Breast epithelium (tissue), 4 donors: ENCODE measurements at places on chromosomes 16 and 17.
A peak's percentile ranks its signal among the peaks of the same experiment; 100 is the strongest.

- no peak for DNase-seq
- no peak overlapping the region for H3K4me3 ChIP-seq
- H3K36me3 ChIP-seq, result no peaks in the 10 kb centered on the region
- H3K27me3 ChIP-seq, result no peaks in the 10 kb centered on the region
These were observed 116.4 kb downstream of the NPIPB5 start for GRCh38 chr16:22627043-22627442.

DNA sequence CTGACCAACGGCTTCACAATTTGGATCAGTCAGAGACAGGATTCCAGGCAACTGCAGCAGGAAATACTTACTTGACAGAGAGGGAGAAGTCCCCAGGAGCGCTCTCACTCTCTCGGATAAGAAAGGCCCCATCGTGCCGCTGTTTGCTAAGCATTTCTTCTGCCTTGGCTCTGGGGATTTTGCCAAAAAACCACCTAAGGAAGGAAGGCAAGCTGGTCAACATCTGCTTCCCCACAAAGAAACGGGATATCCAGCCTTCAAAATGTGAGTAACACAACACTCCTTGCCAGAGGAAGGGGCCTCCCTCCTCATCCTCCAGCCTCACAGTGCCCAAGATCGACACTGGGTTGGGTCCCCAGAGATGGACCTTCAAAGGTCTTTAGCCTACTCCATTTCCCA lies 36.6 kb upstream of the SLC25A19 start:
- no peaks in the 10 kb centered on the region for H3K27me3 ChIP-seq
- no peak for DNase-seq
- H3K4me1 ChIP-seq, result no peaks in the 10 kb centered on the region
- peak overlapping the region; percentile 51 for H3K27ac ChIP-seq
- no peaks in the 10 kb centered on the region for H3K36me3 ChIP-seq

GRCh38 chr16:85656351-85657266 lies 32.1 kb downstream of the GINS2 start:
- no peak for DNase-seq
- H3K4me3 ChIP-seq, result no peak overlapping the region
- H3K27me3 ChIP-seq, result no peaks in the 10 kb centered on the region

GRCh38 chr16:76164970-76165558 lies 112.1 kb upstream of the CNTNAP4 start:
- no peak overlapping the region for H3K27ac ChIP-seq
- DNase-seq, result no peak
- H3K36me3 ChIP-seq, result no peaks in the 10 kb centered on the region
- H3K4me1 ChIP-seq, result no peaks in the 10 kb centered on the region
- no peaks in the 10 kb centered on the region for H3K27me3 ChIP-seq

DNA sequence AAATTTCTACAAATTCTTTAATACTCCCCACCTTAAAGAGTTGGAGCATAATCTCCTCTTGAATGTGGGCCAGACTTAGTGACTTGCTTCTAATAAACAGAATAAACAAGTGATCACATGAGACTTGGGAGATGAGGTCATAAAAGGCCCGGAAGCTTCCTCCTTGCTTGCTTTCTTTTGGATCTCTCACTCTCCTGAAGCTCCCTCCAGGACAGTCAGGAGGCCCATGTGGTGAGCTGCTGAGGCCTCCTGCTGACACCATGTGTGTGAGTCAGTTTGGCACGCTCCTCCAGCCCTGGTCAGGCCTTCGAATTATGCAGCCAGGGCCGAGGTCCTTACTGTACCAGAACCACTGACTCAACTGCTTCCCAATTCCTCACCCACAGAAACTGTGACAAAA lies 53.2 kb downstream of the NDEL1 start:
- no peak overlapping the region for H3K4me3 ChIP-seq
- H3K36me3 ChIP-seq, result no peaks in the 10 kb centered on the region
- no peak for DNase-seq

- no peak overlapping the region for H3K4me3 ChIP-seq
- H3K36me3 ChIP-seq, result no peaks in the 10 kb centered on the region
- DNase-seq, result no peak
- no peak overlapping the region for H3K27ac ChIP-seq
These were observed 34.0 kb upstream of the ADAMTS18 start for GRCh38 chr16:77468831-77469230.

GRCh38 chr16:66441586-66442375 lies 14.7 kb downstream of the BEAN1 start:
- no peaks in the 10 kb centered on the region for H3K36me3 ChIP-seq
- H3K27ac ChIP-seq, result no peak overlapping the region
- no peak overlapping the region for H3K4me3 ChIP-seq
- DNase-seq, result no peak

- H3K27ac ChIP-seq, result no peak overlapping the region
- DNase-seq, result no peak
- no peaks in the 10 kb centered on the region for H3K27me3 ChIP-seq
- no peak overlapping the region for H3K4me3 ChIP-seq
- H3K4me1 ChIP-seq, result no peaks in the 10 kb centered on the region
- no peaks in the 10 kb centered on the region for H3K36me3 ChIP-seq
These were observed 12.3 kb upstream of the TMEM170A start for GRCh38 chr16:75476817-75477216.

DNA sequence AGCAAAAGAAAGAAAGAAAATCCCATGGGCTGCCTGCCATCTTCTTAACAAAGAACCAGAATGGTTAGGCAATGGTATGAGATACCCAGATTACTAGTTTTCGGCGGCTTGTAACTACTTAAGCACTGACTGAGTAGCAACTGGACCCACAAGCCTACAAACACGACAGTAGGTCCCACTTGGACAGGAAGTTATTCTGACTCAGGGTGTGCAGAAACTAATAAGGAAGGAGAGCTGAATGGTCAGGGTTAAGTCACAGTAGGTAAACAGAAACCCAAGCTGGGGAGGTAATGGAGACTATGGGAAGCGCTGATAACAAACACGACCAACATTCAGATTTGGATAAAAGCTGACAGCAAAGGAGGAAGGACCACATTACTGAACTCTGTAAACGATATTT lies 10.4 kb upstream of the HLF start:
- H3K27me3 ChIP-seq, result no peaks in the 10 kb centered on the region
- H3K27ac ChIP-seq, result no peak overlapping the region
- no peak for DNase-seq

GRCh38 chr16:1066584-1067172 lies 5.9 kb upstream of the SSTR5 start:
- H3K4me3 ChIP-seq, result no peak overlapping the region
- no peak overlapping the region for H3K27ac ChIP-seq
- DNase-seq, result no peak
- H3K36me3 ChIP-seq, result no peaks in the 10 kb centered on the region
- no peaks in the 10 kb centered on the region for H3K4me1 ChIP-seq

- DNase-seq, result no peak
- peak within 1 kb of the TSS; percentile 70 for H3K27ac ChIP-seq
- H3K36me3 ChIP-seq, result no peaks in the 10 kb centered on the region
- H3K4me3 ChIP-seq, result peak within 1 kb of the TSS; percentile 63
- H3K4me1 ChIP-seq, result no peaks in the 10 kb centered on the region
- no peaks in the 10 kb centered on the region for H3K27me3 ChIP-seq
These were observed at the start of gene ACSM3 for GRCh38 chr16:20763461-20764232. Gene ACSM3 (plus strand): TSS chr16:20764014. CDS start chr16:20770035, 6,021 bp downstream.

GRCh38 chr17:2779545-2779944 lies 16.7 kb upstream of the RAP1GAP2 start:
- H3K4me3 ChIP-seq, result no peak overlapping the region
- H3K27ac ChIP-seq, result no peak overlapping the region

DNA sequence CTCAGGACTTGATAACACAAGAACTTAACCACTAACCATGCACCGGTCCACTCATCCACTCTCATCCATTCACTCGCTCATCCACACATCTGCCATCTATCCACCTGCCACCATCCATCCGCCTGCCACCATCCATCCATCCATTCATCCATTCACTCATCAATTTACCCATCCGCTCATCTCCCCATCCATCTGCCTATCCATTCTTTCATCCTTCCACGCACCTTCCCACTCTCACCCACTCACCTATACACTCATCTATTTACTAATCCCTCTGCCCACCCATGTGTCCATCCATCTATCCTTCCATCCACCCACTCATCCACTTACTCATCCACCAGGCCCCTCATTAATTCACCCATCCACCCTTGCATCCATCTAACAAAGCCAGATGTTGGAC lies 131.0 kb downstream of the MRM1 start:
- DNase-seq, result no peak
- H3K36me3 ChIP-seq, result no peaks in the 10 kb centered on the region
- H3K4me3 ChIP-seq, result no peak overlapping the region
- peaks cover 27% of the 10 kb centered on the region for H3K27me3 ChIP-seq
- H3K27ac ChIP-seq, result no peak overlapping the region

- H3K27ac ChIP-seq, result no peak overlapping the region
- no peaks in the 10 kb centered on the region for H3K27me3 ChIP-seq
- H3K4me1 ChIP-seq, result no peaks in the 10 kb centered on the region
These were observed 5.5 kb upstream of the ASGR1 start for GRCh38 chr17:7184647-7185046.

DNA sequence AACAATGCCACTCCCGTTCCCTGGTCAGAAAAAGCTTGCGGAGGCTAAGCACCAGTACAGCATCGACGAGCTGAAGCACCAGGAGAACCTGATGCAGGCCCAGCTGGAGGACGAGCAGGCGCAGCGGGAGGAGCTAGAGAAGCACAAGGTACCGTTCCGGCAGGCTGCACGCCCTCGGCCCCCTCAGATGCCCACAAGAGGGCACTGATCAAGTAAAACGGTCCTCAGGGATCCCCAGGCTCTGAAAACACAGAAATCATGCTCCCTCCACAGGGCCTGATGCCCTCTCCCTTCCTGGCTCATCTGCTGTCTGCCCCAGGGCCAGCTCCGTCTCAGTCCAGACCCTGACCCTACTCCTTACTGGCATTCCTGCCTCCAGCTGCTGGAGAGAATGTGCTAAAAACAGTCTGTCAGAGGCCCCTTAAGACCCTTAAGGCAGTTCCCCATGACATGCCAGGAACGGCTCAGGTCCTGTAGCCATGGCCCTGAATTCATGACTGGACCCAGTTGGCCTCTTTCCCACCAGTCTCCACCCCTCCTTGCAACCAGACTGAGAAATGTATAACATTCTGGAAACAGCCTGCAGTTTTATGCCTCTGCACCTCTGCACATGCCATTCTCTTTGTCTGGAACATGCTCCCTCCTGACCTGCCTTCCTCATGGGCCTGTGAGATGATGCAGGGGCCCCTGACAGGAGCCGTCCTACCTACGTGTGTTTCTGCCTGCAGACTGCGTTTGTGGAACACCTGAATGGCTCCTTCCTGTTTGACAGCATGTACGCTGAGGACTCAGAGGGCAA lies 21.8 kb downstream of the DRC3 start:
- H3K4me3 ChIP-seq, result no peak overlapping the region
- H3K27me3 ChIP-seq, result no peaks in the 10 kb centered on the region
- no peak for DNase-seq

DNA sequence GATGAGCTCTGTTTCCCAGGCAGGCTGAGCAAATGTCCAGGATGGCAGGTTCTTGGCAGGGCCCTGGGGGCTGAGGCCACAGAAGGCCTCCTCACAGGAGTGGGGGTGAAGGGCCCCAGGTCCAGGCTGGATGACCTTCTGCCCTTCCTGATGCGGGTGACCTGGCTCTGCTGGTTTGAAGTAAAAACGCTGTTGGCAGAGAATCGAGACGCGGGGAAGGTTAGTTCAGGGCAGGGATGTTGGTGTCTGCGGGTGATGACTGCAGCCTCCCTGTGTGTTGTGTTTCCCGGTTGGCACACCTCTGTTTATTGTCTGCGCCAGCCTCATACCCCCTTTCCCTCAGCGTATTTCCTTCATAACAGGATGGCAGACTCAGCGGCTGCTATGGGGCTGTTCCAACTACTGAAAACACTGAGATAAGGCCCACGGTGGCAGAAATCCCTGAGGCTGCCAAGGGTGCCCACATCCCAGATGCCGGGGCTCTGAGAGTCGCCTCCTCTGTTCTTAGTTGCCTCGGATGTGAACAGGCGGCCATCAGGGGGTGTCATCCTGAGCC lies 104.6 kb downstream of the METRNL start:
- peak; percentile 40 for DNase-seq
- H3K36me3 ChIP-seq, result no peaks in the 10 kb centered on the region
- no peaks in the 10 kb centered on the region for H3K4me1 ChIP-seq
- no peak overlapping the region for H3K4me3 ChIP-seq

DNA sequence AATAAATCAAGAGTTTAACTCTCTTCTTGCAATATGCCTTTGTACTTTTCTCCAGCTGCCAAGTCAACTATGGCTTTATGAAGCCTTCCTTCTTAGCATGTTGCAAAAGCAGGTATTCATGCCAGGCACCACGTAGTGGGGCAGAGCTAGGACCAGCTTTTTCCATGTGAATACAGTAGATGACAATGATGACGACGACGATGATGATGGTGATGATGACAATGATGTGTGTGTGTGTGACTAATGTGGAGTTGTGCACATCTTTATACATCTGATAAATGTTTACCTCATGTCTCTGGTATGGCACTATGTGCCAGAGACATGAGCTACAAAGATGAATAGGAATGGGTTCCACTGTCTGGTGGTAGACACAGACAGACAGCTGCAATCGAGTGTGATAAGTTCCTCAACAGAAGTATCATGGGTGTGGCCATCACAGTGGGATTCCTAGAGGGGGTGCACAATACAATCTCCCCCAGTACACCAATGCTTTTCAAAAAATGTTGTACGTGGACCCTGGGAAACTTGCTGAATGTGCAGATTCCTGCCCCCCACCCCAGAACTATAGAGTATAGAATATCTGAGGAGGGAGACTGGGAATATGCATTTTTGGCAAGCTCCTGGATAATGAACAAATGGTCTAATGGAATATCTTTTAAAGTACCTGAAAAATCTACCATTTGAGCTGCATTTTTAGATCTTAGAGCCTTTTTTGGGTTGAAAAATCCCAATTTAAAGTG lies 183.4 kb downstream of the ABCC12 start:
- H3K36me3 ChIP-seq, result no peaks in the 10 kb centered on the region
- no peaks in the 10 kb centered on the region for H3K27me3 ChIP-seq
- H3K27ac ChIP-seq, result no peak overlapping the region
- H3K4me1 ChIP-seq, result no peaks in the 10 kb centered on the region
- DNase-seq, result no peak

GRCh38 chr17:17852930-17853329 lies 16.1 kb upstream of the SREBF1 start:
- no peak for DNase-seq
- peaks cover 19% of the 10 kb centered on the region for H3K4me1 ChIP-seq
- no peaks in the 10 kb centered on the region for H3K27me3 ChIP-seq
- no peaks in the 10 kb centered on the region for H3K36me3 ChIP-seq
- no peak overlapping the region for H3K4me3 ChIP-seq

GRCh38 chr16:80990577-80990976 lies 16.1 kb downstream of the CMC2 start:
- no peak for DNase-seq
- H3K27me3 ChIP-seq, result no peaks in the 10 kb centered on the region
- H3K4me3 ChIP-seq, result no peak overlapping the region
- no peaks in the 10 kb centered on the region for H3K4me1 ChIP-seq
- H3K36me3 ChIP-seq, result no peaks in the 10 kb centered on the region
- no peak overlapping the region for H3K27ac ChIP-seq

DNA sequence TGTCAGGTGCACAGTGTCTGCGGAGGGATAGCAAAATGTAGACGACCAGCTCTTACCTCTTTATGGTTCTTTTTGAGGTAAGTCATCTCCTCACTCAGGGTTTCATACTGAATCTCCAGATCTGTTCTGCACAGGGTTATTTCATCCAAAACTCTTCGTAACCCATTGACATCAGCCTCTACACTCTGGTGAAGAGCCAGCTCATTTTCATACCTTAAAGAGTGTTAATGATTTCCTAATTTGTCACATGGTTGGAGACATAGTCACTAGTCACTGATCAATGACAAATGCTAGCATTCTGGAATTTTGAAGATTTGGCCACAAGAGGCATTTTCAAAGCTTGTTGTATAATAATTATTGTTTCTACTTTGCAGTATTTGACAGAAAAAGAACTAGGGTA lies 1.3 kb downstream of the KRT25 start:
- H3K4me3 ChIP-seq, result no peak overlapping the region
- no peaks in the 10 kb centered on the region for H3K4me1 ChIP-seq
- DNase-seq, result no peak
- no peak overlapping the region for H3K27ac ChIP-seq
